SK-N-DZ (cell line): ENCODE measurements at places on chromosomes 2 and 18.

DNA sequence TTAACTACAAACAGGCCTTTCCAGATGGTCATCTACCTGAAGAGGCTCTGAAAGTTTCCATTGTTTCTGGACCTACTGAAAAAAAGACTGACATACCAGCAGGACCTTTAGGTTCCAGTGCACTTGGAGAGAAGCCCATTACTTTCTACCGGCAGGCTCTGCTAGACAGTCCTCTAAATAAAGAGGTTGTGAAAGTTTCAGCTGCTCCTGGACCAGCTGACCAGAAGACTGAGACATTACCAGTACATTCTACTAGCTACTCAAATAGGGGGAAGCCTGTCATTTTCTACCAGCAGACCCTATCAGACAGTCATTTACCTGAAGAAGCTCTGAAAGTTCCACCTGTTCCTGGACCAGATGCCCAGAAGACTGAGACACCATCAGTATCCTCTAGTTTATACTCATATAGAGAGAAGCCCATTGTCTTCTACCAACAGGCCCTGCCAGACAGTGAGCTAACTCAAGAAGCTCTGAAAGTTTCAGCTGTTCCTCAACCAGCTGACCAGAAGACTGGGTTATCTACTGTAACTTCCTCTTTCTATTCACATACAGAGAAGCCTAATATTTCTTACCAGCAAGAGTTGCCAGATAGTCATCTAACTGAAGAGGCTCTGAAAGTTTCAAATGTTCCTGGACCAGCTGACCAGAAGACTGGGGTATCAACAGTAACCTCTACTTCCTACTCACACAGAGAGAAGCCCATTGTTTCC is 65.8 kb downstream of the ALMS1 start:
- DNase-seq = no peak

DNA sequence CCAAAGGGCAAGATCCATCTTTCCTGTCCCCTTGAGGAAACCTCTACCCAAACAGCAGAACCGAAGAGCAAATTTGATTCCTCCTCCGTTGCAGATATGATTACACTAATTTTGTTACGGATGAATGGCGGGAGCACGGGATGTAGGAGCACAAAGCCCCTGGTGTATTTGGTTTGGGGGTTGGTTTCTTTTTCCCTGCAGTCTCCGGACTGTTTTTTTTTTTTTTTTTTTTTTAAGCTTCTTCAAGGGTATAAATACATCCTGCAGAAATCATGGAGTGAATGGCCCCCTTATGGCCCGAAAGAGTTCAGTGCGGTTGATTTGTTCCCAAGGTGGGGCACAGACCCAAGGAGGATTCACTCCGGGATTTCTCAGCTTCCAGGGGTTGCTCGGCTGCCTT is 135.3 kb upstream of the SH3BP4 start:
- peak; percentile 78 for DNase-seq

DNA sequence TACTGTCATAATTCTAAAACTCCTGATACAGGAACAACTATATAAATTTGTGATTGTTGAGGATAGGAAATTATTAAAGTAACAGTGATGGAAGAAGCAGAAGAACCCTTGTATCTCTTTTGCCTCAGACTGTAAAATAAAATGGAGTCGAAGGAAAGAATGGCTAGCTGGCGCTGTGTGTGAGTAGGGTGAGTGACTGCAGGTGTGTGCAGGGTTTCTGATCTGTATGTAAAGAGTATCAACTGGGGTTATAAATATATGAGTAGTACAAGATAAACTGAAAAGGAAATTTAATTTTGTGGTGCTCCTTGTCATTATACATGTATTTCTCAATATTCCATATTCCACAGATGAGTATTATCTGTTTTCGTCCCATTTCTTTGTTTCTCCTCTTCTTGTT is 15.2 kb downstream of the POLI start:
- no peak for DNase-seq

GRCh38 chr2:197304556-197305011 is 6.0 kb downstream of the ANKRD44 start:
- DNase-seq = no peak

- no peak for DNase-seq
Observed at GRCh38 chr2:128325611-128326181, 7.0 kb upstream of the HS6ST1 start.

DNA sequence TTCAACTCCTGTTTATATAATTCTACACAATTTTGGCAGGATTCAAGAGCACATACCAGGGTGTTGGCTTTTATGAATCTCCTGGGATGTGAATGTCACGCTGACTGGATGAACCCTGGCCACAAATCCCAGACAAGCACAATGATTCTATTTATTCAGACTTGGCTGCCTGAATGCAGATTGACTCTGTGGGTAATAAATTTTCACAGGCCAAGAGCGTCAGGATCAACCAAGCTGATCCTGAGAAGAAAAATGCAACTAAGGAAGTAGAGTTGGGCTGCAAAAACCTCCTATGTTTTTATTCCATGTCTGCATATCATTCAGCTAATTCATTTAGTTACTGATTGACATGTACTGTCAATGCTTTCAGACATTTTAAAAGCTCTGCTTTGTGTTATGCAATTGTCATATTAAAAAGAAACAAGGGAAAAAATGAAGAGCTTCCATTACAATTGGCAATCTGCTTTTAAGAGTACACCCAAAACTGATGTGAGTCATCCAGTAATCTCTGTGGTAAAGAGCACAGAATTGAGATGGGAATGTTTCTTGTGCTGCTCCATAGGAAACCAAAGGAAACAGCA is 173.0 kb upstream of the REV1 start:
- peak; percentile 9 for DNase-seq

GRCh38 chr18:73006331-73006730 is 138.5 kb upstream of the NETO1 start:
- DNase-seq = no peak

- no peak for DNase-seq
Observed at GRCh38 chr18:75070235-75070624, 138.7 kb downstream of the PTGR3 start.

DNA sequence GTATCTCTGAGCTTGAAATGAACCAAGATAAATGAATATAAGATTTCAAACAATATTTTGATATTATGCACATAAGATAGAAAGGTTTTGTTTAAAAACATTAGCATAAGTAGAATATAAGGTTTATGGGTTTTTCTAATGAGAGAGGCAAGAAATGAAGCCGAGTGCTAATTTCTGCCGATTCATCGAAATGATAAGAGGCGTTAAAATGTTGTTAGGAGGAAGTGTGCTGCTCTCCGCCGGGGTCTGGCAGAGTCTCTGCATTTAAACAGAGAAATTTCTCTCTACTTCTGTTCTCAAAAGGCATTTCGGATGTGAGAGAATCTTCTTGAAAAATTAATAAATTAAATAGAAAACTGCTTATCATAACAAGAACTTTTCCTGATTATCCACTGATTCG is 83.6 kb downstream of the MRPS9 start:
- DNase-seq = no peak

DNA sequence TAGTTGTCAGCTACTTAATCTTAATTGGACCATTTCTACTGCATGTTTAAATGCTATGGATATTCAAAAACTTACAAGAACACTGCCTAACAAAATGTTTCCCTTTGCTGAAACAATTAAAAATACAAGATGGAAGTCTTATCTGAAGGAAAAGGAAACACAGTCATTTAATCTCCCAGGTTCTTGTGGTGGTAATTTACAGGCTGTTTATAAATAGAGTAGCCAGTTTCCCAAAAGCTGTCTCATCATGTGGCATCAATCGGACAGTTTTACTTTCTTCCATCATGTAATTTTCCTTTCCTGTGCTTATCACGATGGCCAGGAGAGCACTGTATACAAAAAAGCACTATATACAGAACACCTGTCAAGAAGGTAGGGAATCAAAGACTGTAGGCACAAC is 368.1 kb downstream of the ZEB2 start:
- no peak for DNase-seq

- DNase-seq = no peak
Observed at GRCh38 chr2:20113986-20114938, 62.8 kb upstream of the LAPTM4A start.

- no peak for DNase-seq
Observed at GRCh38 chr18:24590946-24591345, 130.5 kb downstream of the HRH4 start.

- no peak for DNase-seq
Observed at GRCh38 chr2:20519309-20519708, 72.4 kb downstream of the RHOB start.
